RCC 7860 (cell line): ENCODE measurements at places on chromosomes 16 and 17.

DNA sequence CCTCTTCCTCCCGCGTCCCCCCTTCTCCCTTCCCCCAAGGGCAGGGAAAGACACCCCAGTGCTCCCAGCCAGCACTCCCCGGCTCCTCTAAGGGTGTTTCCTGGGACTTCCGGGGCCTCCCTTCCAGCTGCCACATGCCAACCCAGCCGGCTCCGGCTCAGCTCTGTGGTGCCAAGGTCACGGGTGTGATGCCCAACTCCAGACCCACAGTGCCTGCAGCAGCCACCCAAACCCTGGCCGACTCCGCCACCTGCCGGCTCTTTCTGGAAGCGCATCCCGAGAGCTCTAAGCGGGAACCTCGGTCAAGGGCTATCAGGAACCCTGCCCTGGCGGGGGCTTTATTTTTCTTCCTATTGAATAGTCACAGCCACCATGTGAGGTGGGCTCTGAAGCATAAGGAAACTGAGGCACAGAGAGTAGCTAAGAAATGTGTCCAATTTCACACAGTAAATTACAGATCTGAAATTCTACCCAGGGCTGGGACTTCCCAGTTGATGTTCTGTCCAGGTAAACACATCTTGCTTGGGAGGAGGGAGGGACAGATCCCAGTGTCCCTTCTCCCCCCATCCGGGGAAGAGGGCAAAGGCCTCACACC lies 3.3 kb upstream of the PPP1R1B start:
- DNase-seq: peak; percentile 50

GRCh38 chr17:78995022-78995760 lies 14.4 kb downstream of the CANT1 start:
- DNase-seq: no peak

GRCh38 chr17:75640556-75641119 lies 7.4 kb downstream of the SMIM5 start:
- no peak for DNase-seq

GRCh38 chr16:57013229-57013628 lies 23.9 kb downstream of the NLRC5 start:
- DNase-seq: peak; percentile 14

DNA sequence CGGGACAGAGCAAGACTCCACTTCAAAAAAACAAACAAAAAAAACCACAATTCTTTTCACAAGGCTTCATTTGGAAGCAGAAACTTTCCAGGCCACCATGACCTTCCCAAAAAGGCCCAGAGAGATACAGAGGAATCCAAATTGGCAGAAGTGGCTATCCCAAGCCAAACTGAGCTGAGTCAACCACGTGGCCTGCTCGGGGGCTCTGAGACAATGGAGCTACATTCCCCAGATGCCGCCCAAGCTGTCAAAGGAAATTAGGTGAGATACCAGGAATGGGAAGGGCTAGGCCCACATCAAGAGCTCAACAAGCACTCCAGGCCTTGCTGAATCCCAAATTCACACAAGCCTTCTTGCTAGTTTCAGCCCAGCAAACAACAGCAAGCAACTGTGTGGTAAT lies 5.7 kb upstream of the EXOSC6 start:
- DNase-seq: no peak

GRCh38 chr17:61884864-61885263 lies 21.5 kb upstream of the BRIP1 start:
- no peak for DNase-seq

DNA sequence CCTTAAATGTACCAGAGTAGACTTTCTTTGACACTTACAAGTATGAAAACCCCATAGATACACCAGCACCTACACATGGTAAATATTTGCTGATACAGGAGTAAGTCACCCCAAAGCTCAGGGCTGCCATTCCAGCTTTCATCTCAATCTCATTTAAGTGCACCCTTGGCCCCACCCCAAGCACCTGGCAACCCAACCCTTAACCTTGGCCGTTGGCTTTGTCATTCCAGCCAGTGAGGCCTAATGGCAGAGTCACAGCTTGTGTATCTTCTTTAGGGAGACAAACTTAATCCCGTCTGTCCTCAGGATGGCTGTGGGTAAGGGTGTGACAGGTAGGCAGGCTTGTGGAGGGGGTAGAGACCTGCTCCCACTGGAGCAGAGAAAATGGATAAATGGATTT lies 31.5 kb upstream of the TMEM220 start:
- DNase-seq: no peak

DNA sequence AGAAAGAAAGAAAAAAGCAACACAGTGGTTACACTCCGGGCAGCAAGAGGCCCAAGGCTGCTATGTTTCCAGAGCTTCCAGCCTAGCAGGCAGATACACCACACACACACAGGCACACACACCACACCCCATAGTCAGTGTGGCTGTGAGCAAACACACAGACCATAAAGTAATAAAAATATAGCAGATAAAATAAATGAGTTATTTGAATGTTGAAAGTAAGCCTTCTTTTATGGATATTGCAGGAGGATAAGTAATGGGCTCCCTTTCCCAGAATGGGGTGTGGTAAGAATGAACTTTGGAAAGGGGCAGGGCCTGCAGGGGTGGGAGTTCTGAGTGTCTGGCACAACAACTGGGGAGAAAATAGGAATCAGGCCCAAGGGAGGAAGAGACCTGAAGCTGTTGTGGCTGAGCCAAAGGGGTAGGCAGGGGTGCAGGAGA lies 4.8 kb upstream of the CDK5RAP3 start:
- no peak for DNase-seq

GRCh38 chr17:79997011-79997660 lies 38.5 kb downstream of the TBC1D16 start:
- DNase-seq: no peak

- peak; percentile 68 for DNase-seq
These were observed 41.0 kb downstream of the TUBD1 start for GRCh38 chr17:59851439-59852375.

GRCh38 chr16:86307514-86307903 lies 202.8 kb upstream of the FOXF1 start:
- no peak for DNase-seq

GRCh38 chr17:76150712-76151622 lies 9.9 kb upstream of the FOXJ1 start:
- DNase-seq: no peak

- no peak for DNase-seq
These were observed 39.2 kb upstream of the GSE1 start for GRCh38 chr16:85573696-85574641.

DNA sequence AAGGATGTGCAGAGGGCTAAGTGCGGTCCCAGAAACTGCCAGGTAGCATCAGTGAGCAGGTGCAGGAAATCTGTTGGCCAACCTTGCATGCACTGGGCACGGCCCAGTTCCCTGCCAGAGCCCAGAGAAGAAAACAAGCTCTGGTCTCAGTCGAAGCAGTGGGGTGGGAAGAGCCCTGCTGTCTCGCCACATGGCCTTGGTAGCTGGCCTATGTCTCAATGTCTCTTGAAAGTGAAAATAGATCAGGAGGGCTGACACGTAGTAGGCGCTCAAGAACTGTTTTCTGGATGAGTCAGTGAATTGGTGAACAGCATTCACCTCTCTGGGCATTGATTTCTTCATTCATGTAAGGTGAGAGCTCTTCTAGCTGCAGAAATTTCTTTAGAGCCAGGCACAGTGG lies 90.4 kb downstream of the MARF1 start:
- DNase-seq: no peak

DNA sequence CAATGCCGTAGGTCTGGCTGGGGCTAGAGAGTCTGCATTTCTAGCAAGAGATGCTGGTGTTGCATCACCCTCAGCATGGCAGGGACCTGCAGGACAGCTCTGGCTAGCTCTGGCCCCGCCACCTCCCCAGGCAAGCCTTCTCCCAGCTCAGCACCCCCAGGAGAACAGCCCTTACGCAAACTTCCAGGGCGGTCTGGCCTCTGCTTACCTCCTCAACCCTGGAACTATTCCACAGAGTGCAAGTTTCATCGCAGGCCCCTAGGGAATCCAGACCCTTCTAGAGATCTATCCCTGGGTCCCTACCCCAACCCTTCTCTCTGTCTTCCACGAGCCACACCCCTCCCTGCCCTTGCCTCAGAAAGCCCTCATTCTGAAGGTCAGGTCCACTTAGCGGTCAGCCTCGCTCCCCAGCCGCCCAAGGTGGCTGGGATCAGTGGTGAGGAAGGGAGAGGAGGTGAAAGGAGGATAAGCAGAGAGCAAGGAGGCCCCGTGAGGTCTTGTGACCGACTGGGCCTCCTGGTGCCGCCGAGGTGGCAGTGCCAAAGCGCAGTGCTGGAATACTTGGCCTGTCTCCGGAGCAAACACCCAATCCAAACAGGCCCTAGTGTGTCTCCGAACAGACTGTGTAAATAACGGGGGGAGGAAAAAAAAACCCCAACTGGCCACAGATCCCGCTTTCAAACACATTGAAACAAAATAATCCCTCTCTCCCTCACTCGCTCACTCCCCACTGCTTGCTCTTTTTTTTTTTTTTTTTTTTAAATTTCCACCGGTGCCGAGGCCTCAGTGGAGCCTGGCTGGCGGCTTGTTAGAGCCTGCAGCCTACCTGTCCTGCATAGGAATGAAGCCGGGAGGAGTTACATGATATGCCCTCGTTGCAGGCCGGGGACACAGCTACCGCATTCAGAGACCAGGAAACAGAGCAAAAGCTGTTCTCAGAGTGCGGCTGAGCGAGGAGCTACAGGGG lies 380.9 kb downstream of the SOX9 start:
- DNase-seq: no peak

DNA sequence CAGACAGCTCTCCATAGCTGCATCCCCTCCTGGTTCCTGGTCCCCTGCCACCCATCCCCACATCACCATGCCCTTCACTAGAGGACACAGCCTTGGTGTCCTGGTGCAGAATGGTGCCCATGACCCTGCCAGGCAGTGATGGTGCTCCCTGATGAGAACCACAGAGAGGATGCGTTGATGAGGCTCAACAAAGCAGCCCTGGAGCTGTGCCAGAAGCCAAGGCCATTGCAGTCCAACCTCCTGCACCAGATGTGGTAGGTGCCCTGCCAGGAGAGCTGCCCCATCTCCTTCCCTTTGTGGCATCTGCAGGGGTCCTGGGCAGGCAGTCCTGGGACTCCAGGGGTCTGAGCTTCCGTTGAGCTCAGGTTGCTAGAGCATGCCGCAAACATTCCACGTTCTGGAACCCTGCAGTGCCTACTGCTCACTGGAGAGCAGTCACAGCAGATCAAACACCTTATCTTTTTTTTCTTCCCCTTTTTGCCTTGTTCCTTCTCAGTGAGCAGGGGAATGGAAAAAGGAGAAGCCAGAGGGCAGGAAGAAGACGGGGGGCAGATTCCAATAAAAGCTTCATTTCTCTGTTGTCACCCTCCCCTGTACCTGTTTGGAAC lies 5.3 kb upstream of the EPN3 start:
- DNase-seq: no peak

GRCh38 chr17:67998466-67998865 lies 2.2 kb upstream of the C17orf58 start:
- DNase-seq: no peak

GRCh38 chr16:48409839-48410632 lies 24.8 kb upstream of the SIAH1 start:
- peak; percentile 88 for DNase-seq

GRCh38 chr17:38900978-38901656 lies 24.3 kb upstream of the LASP1NB start:
- DNase-seq: peak; percentile 100

DNA sequence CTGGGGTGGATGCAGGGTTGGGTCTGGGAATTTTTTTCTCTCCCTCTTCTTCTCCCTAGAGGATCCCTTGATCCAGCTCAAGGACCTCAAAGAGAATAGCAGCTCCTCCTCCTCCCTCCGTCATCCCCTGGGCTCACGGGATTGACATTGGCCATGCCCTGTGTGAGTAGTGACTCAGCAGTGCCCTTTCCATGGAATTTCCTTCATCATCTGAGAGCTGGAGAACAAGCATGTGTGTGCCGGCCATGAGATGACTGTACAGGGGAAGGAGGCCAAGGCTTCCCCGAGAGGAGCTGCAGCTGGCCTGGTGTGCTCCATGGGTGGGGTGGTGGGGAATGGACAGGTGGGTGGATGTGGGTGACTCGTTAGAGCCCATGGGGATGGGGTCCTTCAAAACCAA lies 8.9 kb upstream of the WSCD1 start:
- DNase-seq: peak; percentile 81

DNA sequence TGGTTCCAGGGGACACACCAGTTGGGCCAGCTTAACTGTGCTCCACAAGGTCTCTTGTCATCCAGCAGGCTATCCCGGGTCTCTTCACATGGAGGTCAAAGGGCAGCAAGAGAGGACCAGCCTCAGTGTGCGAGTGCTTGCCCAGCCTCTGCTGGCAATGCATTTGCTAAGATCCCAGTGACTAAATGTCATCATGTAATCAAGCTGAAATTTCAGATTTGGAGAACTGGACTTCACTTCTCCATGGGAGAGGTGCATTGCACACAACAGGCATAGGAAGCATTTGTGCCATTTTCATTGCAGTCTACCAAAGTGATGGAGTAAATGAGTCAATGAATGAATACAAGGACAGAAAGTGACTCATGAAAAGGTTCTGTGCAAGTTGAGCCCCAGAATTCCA lies 51.2 kb upstream of the KDM8 start:
- no peak for DNase-seq

DNA sequence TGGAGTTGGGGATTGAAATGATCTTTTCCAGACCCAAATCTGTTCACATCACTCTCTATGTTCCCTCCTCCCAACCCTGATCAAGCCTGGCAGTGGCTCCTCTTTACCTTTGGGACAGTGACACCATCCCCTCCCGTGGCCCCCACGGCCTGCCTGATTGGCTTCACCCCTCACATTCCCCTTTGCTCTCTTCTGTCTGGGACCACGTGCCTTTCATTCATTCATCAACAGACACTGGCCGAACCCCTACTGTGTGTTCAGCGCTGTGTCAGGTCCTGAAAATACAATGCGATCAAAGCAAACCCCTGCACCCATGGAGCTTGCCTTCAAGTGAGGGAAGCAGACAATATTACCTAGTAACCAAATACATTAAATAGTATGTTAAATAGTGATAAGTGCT lies 2.2 kb upstream of the ALOX12B start:
- DNase-seq: no peak

- no peak for DNase-seq
These were observed 78.9 kb downstream of the TMC6 start for GRCh38 chr17:78049609-78050008.

GRCh38 chr17:11578998-11579397 lies 19.3 kb upstream of the DNAH9 start:
- no peak for DNase-seq

DNA sequence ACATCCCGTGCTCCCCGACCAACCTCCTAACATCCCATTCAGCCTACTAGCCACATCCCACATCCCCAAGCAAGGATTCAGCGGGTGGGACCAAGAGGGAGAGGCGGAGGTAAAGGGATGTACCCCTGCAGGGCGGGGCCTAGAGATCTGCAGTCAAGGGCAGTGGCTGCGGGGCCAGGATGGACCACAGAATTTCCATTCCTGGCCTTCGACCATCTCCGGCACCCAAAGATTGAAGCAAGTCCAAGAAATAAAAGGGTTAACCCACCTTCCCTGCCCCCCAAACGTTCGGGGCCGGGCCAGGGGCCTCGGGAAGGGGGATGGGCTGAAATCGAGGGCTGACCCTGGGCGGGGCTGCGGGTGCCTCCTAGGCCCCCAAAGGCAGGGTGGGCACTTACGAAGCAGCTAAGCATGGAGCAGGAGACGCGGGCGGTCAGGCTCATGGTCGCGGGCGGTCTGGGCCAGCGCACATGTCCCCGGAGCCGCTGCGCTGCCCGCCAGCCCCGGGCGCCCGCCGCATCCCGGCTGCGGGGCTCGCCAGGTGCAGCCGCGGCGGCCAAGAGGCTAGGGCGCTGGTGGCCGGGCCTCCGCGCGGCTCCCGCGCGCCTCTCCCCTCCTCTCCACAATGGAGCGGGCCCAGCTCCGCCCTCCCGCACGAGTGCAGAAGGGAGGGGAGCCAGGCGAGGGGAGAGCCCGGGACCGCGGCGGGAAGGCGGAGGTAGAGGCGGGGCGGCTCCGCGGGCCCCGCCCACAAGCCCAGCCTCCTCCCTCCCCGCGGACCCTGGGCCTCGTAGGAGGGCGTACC lies at the start of gene MTMR4:
MTMR4 (minus strand) TSS at position 674 of the 805 bp plus-strand sequence; CDS start at position 443, 231 bp downstream.
- peak; percentile 45 for DNase-seq
